Stimulated activated CD4-positive, alpha-beta T cell treated with anti-CD3 and anti-CD28 coated beads, Interleukin-2, amount 100 ng/mL, for 48 hours (primary cell): ENCODE measurements at places on chromosomes 4 and X.

DNA sequence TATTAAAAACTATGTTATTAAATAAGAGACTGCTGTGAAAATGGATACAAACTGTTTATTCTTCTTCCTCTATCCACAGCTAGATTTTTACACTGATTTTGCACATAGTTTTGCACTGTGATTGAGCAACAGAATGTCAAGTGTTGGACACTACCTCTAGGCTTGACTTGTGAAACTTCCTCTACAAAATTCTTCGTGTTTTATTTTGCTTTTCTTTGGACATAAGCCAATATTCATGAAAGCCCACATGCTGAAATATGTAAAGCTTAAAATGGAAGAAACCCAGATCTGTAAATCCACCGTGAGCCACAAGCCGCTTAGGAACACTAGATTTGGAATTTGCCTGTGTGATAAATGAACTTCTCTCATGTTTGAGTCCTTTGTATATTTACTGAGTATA is 849.4 kb downstream of the FSTL5 start:
- DNase-seq, result no peak

DNA sequence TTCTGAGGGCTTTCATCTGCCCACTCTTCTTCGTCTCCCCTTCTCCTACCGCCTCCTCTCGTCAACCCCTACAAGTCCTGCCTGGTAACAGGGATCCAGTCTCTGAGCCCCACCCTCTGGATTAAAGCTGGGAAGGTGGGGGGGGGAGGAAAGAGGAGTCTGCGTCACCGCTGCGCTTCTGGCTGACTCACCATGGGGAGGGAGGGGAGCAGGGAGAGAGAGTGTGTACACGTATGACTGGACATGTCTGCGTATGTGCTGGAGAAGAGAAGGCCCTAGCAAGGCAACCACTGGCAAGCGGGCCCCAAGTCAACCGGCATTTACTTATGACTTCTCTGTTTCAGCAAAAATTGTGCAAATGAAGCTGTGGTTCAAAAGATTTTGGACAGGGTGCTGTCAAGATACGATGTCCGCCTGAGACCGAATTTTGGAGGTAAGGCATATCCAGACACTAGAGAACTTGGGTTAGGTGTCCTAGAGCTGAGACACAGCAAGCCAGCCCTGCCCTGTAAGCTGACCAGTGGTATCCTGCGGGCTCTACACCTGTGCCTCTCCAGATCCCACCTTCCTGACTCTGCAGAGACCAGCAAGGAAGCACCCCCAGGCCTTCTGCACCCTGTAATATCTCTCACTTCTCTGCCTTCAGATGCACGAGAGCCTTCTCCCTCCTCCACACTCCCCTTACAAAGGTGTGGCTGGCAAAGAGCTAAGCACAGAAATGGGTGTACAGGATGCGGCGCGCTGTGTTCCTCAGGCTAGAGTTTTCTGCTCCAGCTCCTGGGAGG is 2.5 kb downstream of the GABRQ start:
- no peak for DNase-seq

GRCh38 chrX:56987741-56988140 is 7.6 kb downstream of the SPIN3 start:
- DNase-seq, result no peak

- DNase-seq, result no peak
Observed at GRCh38 chr4:88737307-88737941, 39.8 kb upstream of the NAP1L5 start.

DNA sequence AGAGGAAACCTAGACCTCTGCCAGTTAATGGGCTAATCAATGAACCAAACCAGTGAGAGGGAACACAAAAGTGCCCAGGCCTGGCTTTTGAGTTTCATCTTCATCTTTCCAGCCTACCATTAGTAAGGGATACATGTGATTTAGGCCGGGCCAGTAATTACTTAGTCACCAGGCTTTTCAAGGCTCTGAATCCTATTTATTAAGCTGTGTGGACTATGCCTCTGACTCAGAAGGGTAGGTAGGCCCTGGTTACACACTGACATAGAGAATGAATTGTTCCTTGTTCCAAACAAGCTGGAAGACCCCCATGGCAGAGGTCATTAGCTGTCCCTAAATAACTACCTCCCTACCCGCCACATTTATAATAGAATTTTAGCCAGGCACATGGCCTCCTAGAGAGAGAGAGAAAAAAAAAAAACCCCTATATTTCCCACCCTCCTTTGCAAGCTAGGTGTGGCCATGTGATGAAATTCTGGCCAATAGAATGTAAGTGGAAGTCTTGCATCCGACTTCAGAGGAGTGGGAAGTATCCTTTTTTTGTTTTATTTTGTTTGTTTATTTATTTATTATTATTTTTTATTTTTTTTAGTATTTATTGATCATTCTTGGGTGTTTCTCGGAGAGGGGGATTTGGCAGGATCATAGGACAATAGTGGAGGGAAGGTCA is 112.3 kb upstream of the BCOR start:
- no peak for DNase-seq
